ENCODE measurements at places on chromosomes 6 and 20.

DNA sequence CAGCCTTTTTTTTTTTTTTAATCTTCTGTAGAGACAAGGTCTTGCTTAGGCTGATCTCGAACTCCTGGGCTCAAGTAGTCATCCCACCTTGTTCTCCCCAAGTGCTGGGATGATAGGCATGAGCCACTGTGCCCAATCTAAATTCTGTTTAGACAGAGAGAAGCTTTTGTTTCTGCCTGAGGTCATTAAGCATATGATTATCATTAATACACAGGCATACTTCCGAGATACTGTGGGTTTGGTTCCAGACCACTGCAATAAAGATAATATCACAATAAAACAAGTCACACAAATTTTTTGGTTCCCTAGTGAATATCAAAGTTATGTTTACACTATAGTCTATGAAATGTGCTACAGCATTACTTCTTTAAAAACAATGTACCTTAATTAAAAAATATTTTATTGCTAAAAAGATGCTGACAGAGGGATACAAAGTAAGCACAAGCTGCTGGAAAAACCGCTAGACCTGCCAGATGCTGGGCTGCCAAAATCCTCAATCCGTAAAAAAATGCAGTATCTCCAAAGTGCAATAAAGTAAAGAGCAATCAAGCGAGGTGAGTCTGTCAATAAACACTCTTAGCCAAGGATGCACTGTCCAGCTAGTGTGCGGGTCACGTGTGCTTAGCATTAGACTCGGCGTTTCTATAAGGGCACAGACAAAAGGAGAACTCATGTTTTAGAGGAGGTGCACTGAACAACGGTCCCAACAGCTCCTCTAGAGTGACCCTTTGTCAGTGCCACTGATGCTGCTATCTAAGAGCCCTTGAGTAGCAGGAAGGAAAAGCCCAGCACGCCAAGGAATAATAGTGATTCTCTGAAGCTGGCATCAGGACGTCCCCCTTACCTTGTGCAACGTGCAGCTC is 16.1 kb downstream of the TXNDC5 start:
- no peak for DNase-seq

DNA sequence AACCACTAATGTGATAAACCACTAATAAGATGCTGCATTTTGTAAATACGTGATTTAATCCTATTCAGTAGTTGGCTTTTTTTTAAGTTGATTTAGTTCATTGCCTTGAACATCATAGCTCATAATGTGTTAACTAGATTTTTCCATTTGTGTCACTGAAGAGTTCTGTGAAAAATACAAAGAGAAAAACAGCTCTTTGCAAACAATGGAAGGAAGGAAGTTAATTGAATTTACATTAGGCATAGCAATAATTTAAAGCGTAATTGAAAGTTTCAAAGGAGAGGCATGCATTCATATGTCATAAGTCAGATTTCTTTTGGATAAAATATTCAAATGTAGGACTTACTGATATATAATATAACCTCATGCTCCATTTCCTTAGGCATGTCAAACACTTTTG is 102.3 kb downstream of the TBC1D7 start:
- DNase-seq: no peak

DNA sequence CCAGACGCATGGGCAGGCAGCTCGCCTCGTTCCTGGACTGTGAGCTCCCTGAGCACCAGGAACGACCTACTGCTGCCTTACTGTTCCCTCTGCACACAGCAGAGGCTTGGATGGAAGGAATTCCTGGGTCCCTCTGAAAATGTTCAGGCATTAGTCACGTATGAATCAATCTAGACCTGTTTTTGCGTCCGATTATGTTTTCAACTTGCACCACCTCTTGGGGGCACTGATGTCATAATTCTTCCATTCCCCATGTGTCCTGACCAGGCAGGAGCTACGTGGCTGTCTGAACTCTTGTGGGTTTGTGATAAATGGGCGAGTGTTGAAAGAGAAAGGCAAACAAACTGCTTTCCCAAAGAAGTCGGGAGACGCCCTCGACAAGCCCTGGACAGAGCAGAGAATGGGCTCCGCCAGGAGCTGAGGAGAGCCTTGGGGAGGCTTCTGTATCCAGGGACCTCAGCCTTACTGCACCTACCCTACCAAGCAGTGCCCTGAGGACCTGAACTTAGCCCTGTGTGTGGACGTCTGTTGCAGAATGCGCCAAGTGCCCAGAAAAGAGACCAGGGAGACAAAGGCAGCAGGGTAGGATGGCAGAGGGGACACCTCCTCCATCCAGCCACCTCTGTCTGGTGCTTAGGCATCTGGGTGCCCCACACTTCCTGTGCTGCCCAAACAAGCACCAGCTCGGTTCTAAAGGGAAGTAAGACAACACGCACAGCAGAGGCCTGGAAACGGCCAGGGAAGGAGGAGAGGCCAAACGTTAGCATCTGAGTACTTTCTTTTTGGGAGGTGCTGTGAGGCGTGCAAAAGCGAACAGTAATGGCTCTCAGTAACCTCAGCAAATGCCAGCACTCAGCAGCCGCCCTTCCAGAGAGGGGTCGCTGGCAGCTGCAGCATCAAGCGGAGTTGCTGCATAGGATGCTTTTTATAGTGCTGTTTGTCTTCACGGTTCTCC is 124.2 kb downstream of the LY86 start:
- no peak for DNase-seq

DNA sequence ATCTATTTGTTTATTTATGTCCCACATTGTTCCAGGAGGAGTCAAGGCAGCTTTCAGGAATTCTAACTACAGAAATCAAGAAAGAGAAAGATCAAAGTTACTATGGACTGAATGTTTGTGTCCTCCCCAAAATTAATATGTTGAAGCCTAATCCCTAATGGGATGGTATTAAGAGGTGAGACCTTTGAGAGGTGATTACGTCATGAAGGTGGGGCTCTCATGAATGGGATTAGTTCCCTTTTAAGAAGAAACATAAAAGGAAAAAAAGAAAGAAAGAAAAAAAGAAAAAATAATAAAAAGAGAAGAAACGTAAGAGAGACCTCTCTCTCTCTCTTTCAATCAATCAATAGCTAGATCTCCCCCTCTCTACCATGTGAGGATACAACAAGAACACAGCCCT is 44.7 kb upstream of the TOP1 start:
- DNase-seq: no peak

GRCh38 chr6:31815025-31815838 is at the start of the genes HSPA1A and HSPA1L:
TSS of gene HSPA1A (plus strand) at chr6:31815543. CDS start at chr6:31815757, 214 bp downstream.
TSS of gene HSPA1L (minus strand) at chr6:31815283. CDS start at chr6:31811972, 3,311 bp downstream.
- peak; percentile 43 for DNase-seq

DNA sequence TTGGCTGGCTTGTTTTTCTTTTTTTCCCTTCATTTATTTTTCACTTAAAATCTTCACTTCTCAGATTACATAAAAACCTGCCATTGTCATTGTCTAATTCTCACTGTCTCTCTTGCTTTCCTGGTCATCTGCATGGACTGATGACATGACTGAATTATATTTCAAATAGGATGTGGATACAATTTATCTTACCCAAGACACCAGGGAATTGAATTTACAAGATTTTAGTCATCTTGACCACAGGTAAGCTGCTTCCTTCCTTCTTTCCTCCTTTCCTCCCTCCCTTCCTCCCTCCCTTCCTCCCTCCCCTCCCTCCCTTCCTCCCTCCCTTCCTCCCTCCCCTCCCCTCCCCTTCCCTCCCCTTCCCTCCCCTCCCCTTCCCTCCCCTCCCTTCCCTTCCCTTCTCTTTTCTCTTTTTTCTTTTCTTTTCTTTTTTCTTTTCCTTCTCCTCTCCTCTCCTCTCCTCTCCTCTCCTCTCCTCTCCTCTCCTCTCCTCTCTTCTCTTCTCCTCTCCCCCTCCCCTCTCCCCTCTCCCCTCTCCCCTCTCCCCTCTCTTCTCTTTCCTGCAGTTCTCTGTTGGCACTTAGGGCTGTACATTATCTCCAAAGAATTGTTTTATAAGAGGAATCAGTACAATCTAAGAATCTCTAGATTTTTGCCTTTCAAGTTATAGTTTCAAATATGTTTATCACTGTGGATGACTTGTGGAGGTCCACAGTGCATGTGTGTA is 171.5 kb downstream of the CARMIL1 start:
- no peak for DNase-seq

GRCh38 chr6:142359271-142359960 is 57.6 kb downstream of the ADGRG6 start:
- DNase-seq: no peak

DNA sequence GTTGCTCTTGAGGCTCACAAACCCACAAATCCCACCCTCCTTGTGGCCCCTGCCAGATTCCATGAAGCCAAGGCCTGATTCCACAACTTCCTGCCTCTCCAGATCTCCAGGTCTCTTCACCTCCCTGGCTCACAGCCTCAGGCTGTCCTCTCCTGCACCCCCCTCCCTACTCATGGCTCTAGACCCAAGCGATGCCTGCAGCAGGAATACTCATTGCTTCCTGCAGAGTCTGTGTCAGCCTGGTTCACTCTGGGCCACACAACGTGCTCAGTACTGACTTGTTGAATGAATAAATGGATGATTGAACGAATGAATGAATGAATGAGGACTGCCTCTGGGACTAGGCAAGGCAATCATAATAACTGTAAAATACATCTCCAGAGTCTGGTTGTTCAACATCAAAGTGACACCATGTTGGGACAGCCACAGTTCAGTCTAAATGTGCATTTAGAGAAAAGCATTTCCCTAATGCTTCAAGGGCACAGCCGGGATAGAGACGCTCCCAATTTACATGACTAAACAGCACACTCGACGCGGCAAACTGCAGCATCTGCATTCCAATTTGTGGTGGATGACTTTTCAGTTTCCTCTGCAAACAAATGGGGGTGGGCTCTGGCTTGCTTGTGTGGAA is 139.9 kb downstream of the GRM4 start:
- DNase-seq: no peak

DNA sequence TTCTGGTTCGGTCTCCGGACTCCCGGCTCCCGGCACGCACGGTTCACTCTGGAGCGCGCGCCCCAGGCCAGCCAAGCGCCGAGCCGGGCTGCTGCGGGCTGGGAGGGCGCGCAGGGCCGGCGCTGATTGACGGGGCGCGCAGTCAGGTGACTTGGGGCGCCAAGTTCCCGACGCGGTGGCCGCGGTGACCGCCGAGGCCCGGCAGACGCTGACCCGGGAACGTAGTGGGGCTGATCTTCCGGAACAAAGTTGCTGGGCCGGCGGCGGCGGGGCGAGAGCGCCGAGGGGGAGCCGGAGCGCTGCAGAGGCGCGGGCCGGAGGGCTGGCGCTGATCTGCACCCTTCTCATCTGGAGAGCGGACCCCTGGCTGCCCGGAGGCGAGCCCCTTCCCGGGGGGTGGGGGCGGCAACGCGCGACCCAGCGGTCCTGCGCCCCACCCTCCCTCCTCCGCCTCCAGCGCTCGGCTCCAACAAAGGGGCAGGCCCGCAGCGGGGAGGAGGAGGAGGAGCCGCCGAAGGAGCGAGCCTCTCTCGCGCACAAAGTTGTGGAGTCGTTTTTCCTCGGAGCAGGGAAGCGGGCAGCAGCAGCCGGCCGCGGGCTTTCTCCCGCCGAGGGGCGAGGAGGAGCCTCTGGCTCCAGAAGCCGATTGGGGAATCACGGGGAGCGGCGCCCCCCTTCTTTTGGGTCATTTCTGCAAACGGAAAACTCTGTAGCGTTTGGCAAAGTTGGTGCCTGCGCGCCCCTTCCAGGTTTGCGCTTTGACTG is at the start of gene UTRN:
UTRN (plus strand) TSS at position 553 of the 765 bp plus-strand sequence. CDS start 6,494 bp downstream, outside the sequence.
- DNase-seq: peak; percentile 18

DNA sequence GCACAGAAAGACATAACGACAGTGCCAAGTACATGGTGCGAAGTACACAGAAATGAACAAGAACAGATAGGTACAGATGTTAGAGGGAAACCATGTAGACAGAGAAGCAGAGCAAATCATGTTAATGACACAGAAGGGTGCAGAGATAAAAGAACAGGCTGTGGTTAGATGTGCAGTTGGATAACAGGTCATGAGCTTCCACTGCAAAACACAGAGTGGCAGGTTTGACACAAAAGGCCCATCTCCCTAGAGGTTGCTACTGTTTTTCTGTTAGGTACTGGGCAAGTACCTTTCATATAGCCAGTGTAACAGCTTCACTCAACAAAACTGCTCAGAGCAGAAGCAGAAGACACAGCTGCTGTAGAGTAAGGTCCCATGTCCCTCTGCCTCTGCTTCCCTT is 84.6 kb downstream of the AK9 start:
- DNase-seq: no peak

DNA sequence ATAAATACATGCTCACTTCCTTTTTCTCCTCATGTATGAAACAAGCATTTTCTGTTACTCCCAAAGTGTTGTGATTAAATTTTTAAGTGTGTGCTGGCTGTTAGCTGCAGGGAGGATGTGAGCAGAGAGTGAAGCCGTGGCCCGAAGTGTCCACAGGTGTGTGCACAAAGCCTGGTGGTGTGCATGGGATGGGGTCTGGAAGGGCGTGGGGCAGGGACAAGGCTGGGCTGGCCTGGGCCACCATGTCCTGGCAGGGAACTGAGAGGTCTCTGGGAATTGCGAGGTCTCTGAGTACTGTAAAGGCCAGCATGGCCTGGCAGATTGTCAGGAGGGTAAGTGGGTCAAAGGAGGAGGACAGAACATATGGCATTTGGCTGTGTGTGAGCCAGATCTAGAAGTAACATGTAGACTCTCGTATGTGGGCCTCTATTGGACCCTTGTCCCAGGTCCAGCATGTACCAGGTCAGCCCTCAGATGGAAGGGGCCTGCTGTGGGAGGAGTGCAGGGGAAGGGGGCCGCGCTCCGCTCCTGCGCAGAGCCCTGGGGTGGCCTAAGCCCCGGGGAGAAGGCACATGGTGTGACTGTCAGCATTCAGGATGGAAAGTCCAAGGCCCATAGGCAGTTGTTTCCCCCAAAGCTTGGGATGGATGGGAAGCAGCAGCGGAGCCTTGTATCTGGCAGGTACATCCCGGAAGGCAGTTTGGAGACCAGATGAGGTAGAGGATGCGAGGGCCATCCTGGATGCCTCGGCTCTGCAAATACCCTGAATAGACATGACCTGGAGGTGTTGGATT is 45.1 kb upstream of the PHACTR3 start:
- DNase-seq: no peak

GRCh38 chr6:13004601-13005000 is 288.0 kb downstream of the PHACTR1 start:
- DNase-seq: no peak

DNA sequence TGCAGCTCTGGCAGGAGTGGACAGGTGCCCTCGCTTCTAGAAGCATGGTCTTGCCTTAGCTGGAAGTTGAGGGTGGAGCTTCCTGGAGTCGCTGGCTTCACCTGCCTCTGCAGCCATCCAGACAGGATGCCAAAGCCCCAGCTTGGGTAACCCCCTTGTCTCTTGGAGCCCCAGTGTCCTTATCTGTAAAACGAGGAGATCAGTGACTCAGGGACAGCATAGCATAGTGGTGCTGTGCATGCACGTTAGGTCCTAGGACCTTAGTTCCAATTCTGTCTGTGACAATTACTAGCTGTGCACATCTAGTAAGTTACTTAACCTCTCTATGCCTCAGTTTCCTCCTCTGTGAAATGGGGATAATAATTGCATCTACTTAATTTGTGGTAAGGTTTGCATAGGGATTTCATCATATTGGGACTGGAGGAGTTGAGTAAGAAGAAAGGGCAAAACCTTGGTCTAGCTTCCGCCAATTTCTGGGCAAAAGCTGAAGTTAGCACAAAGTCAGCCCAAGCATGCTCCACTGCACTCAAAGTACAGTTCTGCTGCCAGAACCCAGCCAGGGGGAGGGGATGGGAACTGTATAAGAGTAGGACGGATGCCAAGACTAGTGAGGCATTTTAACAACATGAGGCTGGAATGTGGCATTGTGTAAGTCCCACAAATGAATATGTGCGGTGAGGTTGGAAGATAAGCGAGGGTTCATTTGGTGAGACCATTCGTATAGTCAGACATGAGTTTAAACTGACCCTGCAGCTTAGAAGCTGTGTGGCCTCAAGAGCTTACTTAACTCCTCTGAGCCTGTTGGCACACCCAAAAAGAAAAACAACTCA is 24.5 kb downstream of the TOX2 start:
- DNase-seq: no peak

All from activated T-cell treated with anti-CD3 and anti-CD28 coated beads, Interleukin-2, amount 50 U/mL, for 4 hours (primary cell).